ENCODE measurements at places on chromosomes 2 and 18. TPM values are rescaled to one million over a fixed set of nuclear protein-coding genes. Genes with fewer than 3 reads are reported as not detected.
A peak's percentile ranks its signal among the peaks of the same experiment; 100 is the strongest.

GRCh38 chr2:349390-349789 is 61.5 kb upstream of the ALKAL2 start:
- no peak for DNase-seq

DNA sequence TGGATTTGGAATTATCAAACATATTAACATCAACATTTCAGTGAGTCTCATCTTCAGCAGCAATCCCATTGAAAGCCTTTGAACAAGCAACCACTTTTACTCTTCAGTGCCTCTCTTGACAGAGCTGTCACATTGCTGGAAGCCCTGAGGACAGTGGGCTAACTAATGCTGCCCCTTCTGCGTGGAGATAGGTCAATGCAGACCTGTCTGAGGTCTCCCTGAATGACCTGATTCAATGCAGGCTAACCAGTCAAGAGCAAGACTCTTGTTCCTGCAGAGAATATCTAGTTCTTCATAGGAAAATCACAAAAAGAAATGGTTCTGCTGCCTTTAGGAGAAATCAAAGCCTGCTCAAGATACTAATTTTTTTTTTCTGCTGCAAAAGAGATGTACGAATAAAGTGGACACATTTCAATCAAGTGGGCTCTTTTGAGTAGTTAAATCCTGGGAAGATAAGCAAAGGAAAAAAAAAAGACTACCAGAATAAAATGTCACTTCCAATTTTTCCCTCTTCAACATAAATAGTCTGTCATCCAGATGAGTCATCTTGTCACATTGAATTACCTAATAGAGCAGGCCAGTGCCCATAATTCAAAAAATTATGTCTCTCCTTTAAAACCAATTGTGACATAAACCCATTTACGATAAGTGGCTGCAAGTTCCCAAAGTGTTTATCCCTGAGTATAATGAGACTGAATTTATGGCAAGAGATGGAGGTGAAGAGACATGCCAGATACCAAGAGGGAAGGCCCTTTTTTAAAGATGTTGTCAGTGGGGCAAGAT is 1269.0 kb upstream of the DDX18 start:
- no peak for DNase-seq

DNA sequence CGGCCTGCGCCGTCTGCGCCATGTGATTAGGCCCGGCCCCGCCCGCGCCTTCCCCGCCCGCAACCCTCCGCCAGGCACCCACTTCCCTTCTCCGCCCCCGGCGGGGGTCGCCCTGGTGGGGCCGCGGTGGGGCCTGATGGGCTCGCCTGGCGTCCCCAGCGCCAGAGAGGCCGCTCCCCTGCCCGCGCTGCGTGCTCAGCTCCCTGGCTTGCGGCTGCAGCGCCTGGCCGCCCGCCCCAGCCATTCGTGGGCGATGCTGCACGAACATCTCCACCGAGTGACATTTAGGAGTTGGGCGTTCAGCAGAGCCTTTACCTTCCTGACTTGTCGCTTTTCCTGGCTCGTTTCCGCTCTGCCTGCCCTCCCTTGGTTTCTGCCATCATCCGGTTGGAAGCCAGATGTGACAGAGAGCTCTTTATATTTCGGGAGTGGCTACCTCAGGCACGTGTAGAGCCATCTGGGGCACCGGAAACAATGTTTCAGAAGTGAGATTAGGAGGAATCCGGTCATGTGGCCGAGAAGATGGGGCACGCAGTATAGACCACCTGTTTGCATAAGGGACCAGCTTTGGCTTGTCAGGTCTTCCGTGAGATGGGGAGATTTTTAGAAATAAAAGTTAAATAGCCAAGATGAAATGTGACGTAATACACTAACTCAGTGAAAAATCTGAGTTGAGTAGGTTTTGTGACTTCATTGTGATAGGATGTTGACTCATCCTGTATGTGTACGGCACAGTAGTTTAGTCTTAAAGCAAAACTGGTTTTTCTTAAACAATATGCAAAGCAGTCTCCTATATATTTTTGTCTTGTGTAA is 1.2 kb downstream of the GLS start:
- peak; percentile 68 for DNase-seq

DNA sequence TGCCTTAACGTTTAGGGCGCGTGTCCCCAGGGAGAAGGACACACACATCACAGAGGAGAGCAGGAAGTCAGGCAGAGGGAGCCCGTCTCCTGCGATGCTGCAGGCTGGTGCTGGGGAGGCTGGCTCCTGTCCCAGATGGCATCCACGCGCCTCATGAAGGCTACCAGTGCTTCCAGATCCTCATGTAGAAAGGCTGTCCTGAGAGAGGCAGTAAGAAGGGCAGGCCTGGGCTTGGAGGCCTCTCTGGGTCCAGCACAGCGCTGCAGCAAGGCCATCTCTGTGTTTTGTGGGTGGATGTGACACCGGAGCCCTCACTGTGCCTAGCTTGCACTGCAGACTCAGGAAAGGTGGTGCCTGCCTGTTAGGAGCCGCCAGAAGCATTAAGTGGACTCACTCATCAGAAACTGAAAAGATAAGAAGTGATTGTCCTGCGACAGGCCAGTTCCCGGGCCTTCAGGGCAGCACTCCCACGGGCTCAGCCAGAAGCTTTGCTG is 62.7 kb downstream of the FAM168B start:
- DNase-seq = no peak

DNA sequence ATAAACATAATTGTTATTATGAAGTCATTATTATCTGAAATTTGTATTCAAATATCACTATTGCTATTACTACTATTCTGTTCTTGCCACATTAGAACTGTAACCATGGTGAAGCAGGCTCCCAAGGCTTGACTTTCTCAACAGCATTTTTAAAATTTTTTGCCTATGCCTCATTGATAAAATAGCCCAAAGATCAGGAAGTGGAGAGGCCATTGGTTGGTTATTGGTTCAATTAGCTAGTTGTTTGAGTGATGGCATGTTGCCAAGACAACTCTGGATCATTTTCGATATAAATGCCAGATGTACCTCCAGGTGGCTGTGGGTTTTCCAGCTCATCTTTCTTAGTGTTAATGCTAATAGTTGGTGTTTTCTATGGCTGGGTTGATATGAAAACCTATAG is 513.5 kb downstream of the TRIB2 start:
- no peak for DNase-seq

DNA sequence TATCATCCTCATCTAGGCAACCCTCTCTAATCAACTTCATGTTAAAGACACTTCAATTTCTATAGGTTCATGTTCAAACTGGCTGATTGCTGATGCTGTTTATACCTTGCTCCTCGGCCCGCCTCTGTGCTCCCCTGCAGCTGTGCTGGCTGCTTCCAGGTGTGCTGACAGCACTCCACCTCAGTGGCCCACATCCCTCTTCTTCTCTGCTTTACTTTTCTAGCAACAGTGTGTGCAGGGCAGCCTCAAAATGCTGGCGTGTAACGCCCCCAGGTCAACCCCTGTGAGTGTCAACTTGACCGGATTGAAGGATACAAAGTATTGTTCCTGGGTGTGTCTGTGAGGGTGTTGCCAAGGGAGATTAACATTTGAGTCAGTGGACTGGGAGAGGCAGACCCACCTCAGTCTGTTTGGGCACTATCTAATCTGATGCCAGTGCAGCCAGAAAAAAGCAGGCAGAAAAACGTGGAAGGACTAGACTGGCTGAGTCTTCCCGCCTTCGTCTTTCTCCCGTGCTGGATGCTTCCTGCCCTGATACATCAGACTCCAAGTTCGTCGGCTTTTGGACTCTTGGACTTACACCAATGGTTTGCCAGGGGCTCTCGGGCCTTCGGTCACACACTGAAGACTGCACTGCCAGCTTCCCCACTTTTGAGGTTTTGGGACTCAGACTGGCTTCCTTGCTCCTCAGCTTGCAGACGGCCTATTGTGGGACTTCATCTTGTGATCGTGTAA is 94.7 kb downstream of the COL6A3 start:
- peak; percentile 37 for DNase-seq

DNA sequence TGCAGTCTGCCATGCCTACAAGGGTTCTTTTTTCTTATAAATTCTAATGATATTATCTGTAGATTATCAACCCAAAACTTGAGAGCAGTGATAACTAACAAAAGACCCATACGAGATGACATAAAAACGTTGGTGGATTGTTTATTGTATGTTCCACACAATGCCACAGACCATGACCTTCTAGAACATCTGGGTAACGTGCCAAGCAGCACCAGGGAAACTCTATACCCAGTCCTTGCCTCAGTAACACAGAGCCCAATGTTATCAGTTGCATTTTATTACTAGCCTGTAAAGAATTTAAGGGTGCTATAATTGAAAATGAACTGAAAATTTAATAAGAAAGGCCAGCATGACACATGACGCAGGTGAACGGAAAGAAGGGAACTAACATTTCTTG is 99.1 kb upstream of the UGP2 start:
- DNase-seq = no peak

Gene TWIST2
- total RNA-seq = 15.8 TPM

Gene TANK
- total RNA-seq = 57.8 TPM

Gene RIOK3
- 89.3 TPM for total RNA-seq

Gene OTOF
- not detected for total RNA-seq

Gene OSR1
- total RNA-seq = 117 TPM

Measured in fibroblast of the aortic adventitia (primary cell).